ENCODE measurements at places on chromosomes 2 and 18. TPM values are rescaled to one million over a fixed set of nuclear protein-coding genes. Genes with fewer than 3 reads are reported as not detected.

Gene RPL37A
- 2,874 TPM for total RNA-seq

Gene RIF1
- total RNA-seq = 47.4 TPM

Gene PLGLB2
- total RNA-seq = 3.7 TPM

Gene C2orf66
- 0.28 TPM for total RNA-seq

Gene SLC9A4
- total RNA-seq = 0.13 TPM

Gene EMILIN1
- 1.0 TPM for total RNA-seq

Gene CD8B2
- 0.08 TPM for total RNA-seq

Gene NTSR2
- total RNA-seq = not detected

Gene GPAT2
- 5.2 TPM for total RNA-seq

Gene GKN2
- not detected for total RNA-seq

Gene LINC00305
- not detected for total RNA-seq

Gene SERPINB12
- not detected for total RNA-seq

Gene DLGAP1
- 0.05 TPM for total RNA-seq

Gene ATP9B
- 25.0 TPM for total RNA-seq

Gene ANKRD53
- not detected for total RNA-seq

Gene BUB1
- total RNA-seq = 85.8 TPM

Gene MYOM1
- 2.4 TPM for total RNA-seq

Gene TMEM163
- 0.18 TPM for total RNA-seq

Gene POTEC
- total RNA-seq = not detected

Gene PROM2
- total RNA-seq = 0.40 TPM

Gene IRS1
- total RNA-seq = 9.6 TPM

Gene ADCYAP1
- not detected for total RNA-seq

Gene DPP10
- total RNA-seq = not detected

Gene TRAK2
- total RNA-seq = 60.1 TPM

Gene DTNA
- total RNA-seq = not detected

Gene KCNS3
- total RNA-seq = not detected

Gene OR6B2
- not detected for total RNA-seq

Gene ABCA12
- total RNA-seq = not detected

Gene DLX1
- total RNA-seq = not detected

Gene RTP5
- total RNA-seq = not detected

Gene OSR1
- total RNA-seq = not detected

Gene MYO7B
- total RNA-seq = 1.0 TPM

Gene GLI2
- 0.88 TPM for total RNA-seq

Gene CFAP65
- total RNA-seq = not detected

Gene CTAGE1
- total RNA-seq = not detected

Gene SPP2
- total RNA-seq = not detected

Gene PAX3
- not detected for total RNA-seq

Gene GNAL
- 0.24 TPM for total RNA-seq

Gene PLA2R1
- not detected for total RNA-seq

Gene MTHFD2
- 111 TPM for total RNA-seq
